ENCODE measurements at places on chromosomes 5 and 9. TPM values are rescaled to one million over a fixed set of nuclear protein-coding genes. Genes with fewer than 3 reads are reported as not detected.

- DNase-seq: no peak
- no peak overlapping the region for H3K4me3 ChIP-seq
- H3K36me3 ChIP-seq: no peaks in the 10 kb centered on the region
- H3K27me3 ChIP-seq: no peaks in the 10 kb centered on the region
- no peaks in the 10 kb centered on the region for H3K4me1 ChIP-seq
Observed at GRCh38 chr5:155676967-155677366, 650.0 kb upstream of the SGCD start.

PCDHGA10 gene
- total RNA-seq: 3.6 TPM

RNF183 gene
- total RNA-seq: not detected

- no peak overlapping the region for H3K4me3 ChIP-seq
- H3K27me3 ChIP-seq: no peaks in the 10 kb centered on the region
- H3K4me1 ChIP-seq: peaks cover 39% of the 10 kb centered on the region
- no peak for DNase-seq
- H3K27ac ChIP-seq: no peak overlapping the region
- H3K36me3 ChIP-seq: no peaks in the 10 kb centered on the region
Observed at GRCh38 chr5:153520137-153520536, 29.7 kb downstream of the GRIA1 start.
